Neuronal stem cell (in vitro differentiated cells): ENCODE measurements at places on chromosomes 1 and 21.

DNA sequence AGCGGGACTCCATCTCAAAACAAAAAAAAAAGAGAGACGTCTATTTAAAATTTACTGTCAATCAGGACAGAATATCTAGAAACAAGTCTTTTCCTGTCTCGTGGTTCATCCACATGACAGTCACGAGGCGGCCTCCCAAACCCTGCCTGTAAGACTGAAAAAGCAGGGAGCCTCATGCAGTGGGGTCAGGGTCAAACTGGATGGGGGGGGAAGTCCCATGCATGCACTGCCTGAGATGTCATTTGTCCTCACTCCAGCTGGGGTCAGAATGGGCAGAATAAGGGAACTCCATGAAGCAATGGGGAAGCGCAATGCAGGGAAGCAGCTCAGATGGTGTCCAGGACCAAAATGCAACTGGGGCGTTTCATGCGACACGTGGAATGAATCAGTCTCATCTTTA, 85.5 kb downstream of the PIK3CD start:
- no peak for DNase-seq

DNA sequence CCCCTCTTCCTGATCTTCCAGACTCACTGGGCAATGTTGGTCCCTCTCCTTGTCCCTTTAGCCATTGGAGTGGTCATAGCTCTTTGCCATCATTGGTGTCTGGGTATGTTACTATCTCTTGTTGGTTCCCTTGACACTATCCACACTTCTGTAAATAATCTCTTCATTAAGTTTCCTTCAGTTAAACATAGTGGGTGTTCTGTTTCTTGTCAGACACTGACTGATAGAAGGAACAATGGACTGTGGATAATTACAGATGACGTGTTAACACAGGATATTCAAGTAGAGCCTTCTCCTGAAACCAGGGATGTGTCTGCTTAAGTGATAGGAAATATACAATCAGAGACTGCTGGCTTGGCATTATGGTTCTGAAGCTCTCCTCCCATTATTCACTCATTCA, 458.3 kb upstream of the USP24 start:
- no peak for DNase-seq

GRCh38 chr1:50522691-50523342, 99.6 kb upstream of the DMRTA2 start:
- no peak for DNase-seq

DNA sequence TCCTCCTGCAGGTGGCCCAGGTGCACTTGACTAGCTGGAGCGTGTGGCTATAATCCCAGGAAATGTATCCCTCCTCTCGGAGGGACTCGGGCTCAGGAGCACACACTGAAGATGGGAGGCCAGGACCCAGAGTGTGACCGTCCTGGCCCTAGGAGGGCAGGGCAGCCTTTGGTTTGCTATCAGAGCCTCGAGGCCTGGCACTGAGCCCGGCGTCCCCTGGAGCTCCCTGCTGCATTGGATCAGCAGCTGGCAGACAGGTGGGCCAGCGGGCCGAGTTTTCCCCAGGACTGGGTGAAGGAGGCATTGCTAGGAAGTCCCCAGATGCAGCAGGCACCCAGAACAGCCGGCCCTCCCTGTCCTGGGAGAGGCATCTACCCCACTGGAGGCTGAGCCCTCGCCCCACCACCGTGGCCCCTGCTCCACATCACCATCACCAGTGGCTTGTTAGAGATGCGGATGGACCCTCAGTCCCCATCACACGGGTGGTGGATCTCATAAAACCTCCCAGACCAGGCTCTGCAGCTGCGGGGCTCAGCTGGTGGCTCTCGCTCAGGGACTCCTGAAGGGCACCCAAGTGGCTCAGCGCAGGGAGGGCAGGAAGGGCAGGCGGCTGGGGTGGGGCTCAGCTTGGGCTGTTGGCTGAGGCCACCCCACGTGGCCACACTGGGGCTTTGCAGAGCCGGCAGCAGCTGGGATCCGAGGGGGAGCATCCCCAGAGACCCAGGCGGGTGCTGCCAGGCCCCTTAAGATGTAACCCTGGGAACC, 32.7 kb upstream of the POFUT2 start:
- no peak for DNase-seq

GRCh38 chr1:246647513-246647912, 76.7 kb upstream of the SCCPDH start:
- DNase-seq, result no peak

GRCh38 chr1:84711869-84712268, 21.6 kb upstream of the SSX2IP start:
- no peak for DNase-seq
